ENCODE measurements at places on chromosomes 6 and 20.
A peak's percentile ranks its signal among the peaks of the same experiment; 100 is the strongest.

- DNase-seq = no peak
Observed at GRCh38 chr6:17015551-17016381, 86.1 kb upstream of the STMND1 start.

GRCh38 chr6:72561629-72562028 is 60.2 kb upstream of the KCNQ5 start:
- no peak for DNase-seq

DNA sequence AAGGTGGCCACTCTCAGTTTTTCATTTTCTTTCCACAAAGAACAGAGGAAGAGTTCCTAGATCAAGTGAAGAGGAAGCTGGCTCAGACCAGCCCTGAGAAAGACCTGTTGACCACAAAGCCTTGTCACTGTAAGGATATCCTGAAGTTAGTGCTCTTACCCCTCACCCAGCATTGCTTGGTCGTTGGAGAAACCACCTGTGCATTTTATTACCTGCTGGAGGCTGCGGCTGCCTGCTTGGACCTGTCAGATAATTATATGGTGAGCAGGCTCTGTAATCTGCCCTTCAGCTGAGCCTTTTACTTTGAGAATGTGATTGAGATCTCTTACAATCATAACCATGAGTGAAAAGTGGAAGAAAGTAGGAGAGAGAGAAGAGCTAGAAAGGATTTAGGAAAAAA is 21.9 kb downstream of the TREML1 start:
- DNase-seq = no peak

DNA sequence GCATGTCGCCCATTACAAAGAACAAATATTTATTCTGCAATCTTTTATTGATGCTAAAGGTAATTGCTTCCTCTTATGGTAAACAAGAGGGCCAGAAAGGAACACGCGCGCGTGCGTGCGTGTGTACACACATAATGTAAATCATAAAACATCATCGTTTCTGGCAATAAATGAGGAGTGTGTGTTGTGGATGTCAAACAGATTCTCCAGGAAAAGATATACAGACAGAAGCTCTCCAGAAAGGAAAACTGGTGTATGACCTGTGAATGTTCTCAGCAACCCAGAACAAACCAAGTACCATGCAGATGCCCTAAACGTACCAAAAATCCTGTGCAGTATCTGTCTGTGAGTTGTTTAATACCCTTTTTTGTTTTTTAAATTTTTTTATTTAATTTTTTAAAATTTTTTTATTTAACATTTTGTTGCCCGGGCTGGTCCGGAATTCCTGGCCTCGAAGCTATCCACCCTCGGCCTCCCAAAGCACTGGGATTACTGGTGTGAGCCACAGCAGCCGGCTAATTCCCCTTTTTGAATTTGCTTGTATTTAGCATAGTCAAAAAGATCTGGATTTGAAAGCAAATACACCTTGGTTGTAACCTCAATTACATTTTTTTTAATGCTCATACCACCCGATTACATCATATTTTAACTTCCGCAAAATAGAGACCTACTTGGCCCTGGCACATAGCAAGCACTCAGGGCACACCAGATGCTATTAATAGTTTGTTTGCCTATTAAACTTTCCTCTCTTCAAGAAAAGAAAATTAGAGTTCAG is 909 bp upstream of the NUDT3 start:
- DNase-seq = no peak

DNA sequence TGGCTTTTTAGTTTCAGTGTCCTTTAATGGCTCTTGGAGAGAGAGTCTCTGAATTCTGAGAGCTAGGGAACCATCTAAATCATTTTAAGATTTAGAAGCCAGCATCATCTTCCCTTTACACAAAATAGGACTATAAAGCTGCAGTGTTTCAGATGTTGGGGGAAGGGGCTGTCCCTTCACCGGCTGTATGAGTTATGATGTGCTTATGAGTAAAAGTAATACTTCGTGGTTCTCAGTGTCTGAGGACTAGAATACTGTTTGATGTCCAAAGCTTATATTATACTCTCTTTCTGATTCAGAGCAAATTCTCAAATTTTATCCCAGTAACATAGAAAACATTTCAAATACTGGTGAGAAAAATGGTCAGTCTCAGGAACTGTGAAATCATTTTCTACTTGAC is 63.5 kb upstream of the FAM8A1 start:
- DNase-seq = no peak

- no peak for DNase-seq
Observed at GRCh38 chr6:25280344-25281074, 1.3 kb downstream of the CARMIL1 start.

GRCh38 chr6:100415768-100416167 is 49.0 kb downstream of the SIM1 start:
- no peak for DNase-seq

- DNase-seq = no peak
Observed at GRCh38 chr6:135438907-135439535, 58.5 kb downstream of the AHI1 start.

DNA sequence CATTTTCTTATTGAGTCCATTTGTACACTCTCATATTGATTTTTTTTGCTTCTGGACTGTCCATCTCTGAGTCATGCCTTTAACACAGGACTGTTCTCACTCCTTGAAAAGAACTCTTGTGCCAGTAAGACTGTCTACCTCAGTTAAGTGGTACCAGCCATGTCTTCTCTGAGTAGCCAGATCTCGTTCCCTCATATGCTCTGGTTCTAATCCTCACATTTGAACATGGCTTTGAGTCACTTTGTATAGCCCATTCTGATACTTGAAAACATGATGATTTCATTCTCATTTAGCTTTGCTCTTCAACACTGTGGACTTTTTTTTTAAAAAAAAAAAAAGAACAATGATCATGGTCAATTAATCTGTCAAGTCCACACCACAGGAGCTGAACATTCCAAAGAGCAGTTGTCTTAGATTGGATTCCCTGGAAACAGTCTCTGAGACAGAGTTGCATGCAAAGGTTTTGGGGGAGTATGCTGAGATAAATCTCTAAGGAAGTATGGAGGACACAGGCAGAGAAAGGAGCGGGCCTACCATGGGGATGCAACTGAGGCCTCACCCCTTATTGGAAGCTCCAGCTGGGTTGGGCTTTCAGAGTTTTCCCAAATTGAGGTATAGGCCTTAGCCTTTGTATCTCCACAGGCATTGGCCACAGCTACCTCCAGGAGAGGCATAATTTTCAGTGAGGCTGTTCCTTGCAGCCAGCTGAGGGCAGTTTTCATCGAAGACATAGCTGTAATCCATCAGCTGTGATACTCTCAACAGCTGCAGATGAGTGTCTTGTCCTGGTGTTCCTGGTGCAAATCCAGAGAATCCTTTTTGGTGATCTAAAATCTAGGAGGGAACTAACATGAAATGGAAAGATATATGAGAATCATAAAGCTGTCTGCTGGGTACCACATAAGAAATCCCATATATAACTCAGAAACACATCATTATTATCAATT is 6.0 kb upstream of the PTCHD4 start:
- no peak for DNase-seq

DNA sequence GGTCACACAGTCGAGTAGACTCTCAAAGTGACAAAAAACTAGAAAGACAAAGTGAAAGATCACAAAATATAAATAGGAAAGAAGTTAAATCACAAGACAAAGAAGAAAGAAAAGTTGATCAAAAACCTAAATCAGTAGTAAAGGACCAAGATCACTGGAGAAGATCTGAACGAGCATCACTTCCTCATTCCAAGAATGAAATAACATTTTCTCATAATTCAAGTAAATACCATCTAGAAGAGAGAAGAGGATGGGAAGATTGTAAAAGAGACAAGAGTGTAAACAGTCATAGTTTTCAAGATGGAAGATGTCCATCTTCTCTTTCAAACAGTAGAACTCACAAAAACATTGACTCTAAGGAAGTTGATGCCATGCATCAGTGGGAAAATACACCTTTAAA is 31.6 kb upstream of the GJA10 start:
- DNase-seq = no peak

DNA sequence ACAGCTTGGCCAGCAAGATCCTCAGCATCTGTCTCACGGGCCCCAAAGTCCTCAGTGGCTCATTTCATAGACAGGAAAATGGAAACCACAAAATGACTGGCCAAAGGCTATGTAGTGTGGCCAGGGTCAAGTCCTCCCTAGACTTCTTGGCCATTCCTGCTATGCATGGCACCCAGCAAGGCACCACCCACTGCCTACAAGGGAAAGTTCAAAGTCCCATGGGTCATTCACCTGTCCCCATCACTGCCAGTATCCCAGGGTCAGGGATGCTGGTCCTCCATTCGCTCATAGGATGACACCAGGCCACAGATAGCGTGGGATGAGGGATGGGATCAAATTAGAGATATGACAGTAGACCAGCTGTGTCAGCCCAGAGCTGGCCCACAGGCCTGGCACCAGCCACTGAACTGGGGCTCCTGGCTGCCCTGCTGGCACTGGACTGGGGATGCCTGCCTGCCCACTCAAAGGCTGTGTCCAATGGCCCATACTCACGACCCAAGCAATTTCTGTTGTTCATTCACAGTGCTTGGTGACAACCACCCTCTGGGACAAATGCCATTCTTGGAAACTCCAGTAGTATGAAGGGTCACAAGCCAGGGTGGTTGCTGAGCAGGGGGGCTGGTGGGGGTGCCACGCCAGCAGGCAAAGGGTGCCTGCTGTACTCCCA is 11.6 kb downstream of the ADISSP start:
- peak; percentile 70 for DNase-seq

GRCh38 chr6:107666084-107666980 is 157.8 kb downstream of the SCML4 start:
- DNase-seq = no peak

DNA sequence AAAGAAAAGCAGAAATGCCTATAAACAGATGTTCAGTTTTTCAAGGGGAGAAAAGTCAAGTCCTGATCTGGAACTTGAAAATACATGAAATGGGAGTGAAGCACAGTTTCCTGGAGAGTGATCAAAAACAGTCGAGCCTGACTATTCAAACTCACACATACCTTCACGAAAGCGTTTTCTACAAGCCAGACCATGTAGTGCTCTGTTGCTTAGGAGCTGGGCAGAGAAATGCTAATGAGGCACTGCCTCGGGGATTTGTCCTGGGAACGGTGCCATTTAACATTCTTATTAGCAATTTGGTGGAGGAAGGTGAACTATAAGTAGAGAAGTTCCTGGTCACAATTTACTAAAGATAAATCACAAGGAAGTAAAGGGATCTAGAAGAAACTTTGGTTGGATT is 5.9 kb downstream of the NHSL1 start:
- DNase-seq = no peak
